ENCODE measurements at places on chromosomes 11 and 22.

- DNase-seq = no peak
Observed at GRCh38 chr22:43008509-43008908, 6.4 kb downstream of the PACSIN2 start.

- no peak for DNase-seq
Observed at GRCh38 chr22:43399980-43400358, 11.8 kb upstream of the MPPED1 start.

GRCh38 chr22:46894081-46894671, 131.7 kb downstream of the TBC1D22A start:
- no peak for DNase-seq

GRCh38 chr11:76910620-76911414, 50.1 kb downstream of the ACER3 start:
- no peak for DNase-seq

DNA sequence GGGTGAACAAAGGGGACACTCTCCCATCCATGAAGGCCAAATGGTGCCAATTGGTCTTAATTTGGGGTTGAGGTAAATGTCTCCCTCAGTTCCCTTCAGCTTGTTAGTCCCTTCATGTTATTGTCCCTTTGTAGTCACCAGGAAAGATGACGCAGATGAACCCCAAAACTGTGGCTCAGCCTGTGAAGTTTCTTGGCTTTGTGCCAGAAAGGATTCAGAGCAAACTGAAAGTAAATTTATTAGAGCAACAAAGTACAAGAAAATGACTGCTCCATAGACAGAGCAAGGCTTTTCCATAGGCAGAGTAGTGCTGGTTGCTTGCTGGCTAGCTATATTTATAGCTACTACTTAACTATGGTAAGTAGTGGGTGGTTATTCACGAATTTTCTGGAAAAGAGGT, 16.7 kb downstream of the OR4C3 start:
- no peak for DNase-seq

DNA sequence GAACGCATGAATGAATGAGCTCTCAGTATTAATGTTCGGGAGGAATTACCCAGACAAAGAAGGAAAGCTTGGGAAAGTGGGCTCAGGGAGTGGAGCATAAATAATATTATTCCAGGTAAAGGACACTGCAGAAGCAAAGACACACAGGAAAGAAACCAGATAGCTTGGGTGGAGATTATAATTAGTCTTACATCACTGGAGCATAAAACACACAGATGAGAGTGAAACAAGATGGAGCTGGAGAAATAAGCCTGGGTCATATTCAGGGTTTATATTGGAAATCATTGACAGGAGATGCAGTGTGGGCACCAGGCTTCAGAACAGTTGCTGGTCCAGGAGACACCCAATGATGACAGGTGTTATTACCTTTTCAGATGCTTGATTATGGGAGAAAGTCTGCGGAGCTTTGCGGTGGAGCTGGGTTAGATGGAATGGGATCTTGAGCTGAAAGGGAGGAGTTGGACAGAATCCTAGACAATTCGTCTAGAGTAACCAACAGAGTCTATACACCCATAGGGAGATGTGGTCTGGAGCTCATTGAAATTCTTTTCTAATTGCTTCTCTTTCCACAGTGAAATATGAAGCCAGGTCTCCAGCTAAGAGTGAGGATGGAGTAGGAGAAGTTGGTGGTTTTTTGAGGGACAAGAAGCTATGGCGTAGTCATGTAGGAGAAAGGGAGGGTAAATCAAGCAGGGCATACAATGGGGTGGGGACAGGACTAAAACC, 227.2 kb downstream of the FAM76B start:
- DNase-seq = no peak

DNA sequence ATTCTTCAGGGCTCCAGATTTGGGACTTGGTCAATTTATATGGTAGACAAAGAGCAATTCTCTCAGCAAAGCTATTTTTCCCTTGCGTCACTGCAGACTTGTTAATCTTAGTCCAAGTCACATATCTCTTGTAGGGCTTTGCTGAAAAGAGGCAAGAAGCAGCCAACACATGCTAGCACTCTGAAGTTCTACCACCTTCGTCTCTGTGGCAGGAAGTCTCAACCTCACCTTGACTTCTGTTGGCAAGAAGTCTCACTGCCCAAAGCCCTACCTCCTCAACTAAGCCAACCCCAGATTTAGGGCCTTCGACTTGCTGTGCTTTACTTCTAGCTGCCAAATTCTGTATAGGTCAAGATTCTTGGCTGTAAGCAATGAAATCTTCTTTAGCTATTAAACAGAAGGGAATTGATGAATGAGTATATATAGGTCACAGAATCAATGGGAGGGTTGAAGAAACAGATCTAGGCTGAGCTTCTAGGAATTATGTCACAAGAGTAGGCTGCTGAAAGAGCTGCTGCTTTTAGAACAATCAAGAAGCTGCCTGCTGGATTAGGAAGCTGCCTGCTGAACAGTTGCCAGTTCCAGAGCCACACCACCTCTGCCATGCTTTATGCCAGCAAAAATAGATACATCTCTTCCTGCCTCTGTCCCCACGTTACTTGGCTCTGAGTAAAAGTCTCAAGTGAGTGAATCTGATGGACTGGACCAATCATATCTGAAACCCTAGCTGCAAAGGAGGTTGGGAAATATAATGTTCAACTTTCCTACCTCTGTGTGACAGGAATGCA, 17.6 kb upstream of the NCR3LG1 start:
- DNase-seq = no peak

DNA sequence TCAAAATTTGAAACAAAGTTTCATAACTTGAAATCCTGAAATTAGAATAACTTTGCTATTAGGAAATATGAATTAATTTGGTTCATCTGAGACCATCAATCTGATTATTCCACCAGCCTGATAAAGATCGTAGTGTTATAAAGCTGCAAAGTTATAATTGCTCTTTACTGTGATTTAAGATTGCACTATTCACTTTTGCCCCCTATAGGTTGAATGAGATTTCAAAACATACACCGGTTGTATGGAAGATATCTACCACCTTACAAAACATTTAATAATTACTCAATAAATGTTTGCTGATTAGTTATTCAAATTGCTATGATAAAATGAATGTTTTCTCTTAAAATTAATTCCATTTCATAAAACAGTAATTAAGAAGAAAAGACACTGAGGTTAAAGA, 26.1 kb downstream of the APIP start:
- DNase-seq = no peak

DNA sequence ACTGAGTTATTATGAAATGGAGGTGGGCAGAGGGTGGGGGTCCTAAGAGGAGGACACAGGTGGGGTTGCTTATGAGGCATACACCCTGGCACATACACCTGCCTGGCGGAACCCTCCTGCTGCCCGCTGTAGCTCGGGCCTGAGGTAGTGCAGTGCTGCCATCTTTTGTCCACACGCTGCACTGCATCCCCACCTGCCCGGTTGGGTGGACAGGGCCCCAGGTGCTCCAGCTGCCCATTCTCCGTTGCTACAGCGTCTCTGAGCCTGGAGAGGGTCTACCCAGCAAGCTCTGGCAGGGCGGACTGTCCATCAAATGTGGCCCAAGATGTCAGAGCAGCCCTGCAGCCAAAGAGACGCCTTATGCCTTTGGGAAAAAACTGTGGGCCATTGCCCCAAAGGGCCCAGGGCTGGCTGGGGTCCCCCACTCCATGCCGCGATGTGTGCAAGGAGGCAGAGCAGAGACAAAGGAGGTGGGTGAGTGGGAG, 131.2 kb downstream of the BUD13 start:
- DNase-seq = no peak

DNA sequence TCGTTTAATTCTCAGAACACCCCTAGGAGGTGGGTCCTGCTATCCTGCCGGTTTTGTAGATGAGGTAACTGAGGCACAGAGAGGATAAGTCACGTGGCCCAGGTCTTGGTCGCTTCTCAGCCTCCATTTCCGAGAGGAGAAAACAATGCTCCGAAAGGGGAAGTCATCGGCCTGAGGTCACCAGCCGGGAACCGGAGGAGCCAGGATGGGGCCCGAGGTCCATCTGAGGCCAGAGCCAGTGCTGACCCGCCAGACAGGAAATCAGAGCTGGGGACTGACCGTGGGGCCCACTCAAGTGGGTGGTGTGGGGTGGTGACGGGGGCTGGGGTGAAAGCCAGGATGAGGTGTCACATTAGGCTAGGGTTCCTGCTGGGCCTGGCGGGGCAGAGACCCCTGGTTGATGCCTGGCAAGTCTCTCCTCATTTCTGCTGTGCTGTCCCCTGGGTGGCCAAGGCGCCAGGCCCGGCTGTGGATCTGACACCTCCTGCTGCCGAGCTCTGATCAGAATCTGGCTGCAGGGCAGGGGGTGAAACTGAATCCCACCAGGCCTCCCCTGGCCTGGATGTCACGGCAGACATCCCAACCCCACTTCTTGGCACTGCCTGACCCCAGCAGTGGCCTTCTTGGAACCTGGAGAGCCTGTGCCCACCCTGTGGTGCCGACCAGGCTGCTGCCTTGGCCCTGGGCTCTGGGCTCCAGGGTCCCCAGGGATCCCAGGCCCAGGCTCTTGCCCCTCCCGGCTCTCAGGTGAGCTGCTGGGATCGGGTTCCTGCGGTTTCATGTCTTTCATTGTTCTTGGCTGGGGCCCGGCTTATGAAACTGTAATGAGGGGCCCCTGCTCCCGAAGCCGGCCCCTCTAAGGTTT, 12.0 kb downstream of the TRIOBP start:
- DNase-seq = no peak

- DNase-seq = peak; percentile 64
Observed at GRCh38 chr22:39205344-39206021, 39.3 kb downstream of the PDGFB start.

- DNase-seq = no peak
Observed at GRCh38 chr11:74905326-74905725, 43.6 kb downstream of the XRRA1 start.

GRCh38 chr11:19553683-19554333, 158.8 kb upstream of the NAV2 start:
- DNase-seq = peak; percentile 54

DNA sequence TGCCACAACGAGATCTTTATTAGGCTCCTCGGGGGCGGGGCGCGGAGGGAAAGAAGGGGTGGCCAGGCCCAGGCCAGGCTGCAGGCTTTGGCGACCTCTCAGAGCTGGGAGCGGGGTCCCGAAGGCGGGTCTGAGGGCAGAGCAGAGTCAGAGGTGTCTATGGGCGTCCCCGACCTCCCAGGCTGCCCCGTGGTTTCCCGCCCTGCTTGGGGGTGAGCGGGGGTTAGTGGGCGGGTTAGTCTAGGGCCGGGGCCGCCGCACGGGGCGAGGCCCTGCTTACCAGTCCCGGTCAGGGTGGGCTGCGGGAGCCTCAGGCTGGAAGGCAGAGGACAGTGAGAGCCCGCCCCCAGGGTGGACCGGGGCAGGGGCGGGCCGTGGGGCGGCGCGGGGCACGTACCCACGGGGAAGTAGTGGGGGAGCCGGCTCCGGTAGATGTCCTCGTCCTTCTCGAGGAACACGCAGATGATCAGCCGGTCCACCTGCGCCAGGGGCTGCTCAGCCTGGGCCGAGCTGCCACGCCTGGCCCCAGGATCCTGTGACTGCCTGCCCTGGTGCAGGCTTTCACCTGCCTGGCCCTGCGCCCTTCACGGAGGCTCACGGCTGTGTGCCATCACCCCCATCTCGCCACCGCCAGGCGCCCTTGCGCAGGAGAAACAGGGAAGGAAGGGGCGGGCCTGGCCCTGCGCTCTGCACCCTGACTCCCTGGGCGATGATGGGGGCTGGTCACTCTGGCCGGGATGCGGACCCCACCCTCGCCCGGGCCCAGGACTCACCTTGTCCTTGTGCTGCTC, 12.5 kb downstream of the OTUB1 start:
- DNase-seq = no peak

DNA sequence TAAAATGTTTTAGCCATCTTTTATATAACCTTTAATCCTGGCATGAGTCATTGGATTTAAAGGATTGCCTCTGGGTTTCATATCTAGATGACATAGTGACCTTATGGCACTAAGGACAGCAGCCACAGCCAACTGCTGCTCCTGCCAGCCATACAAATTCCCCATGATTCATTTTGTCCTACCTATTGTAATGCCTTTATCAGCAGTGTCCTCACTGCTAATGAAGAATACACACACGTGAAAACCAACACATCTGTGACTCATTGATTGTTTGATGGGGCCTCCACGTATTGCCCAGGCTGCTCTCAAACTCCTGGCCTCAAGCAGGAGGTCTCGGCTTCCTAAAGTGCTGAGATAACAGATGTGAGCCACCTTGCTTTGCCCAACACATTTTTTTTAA, 1.8 kb downstream of the LDHAL6A start:
- no peak for DNase-seq

GRCh38 chr11:68942095-68942620, 38.5 kb downstream of the IGHMBP2 start:
- no peak for DNase-seq

DNA sequence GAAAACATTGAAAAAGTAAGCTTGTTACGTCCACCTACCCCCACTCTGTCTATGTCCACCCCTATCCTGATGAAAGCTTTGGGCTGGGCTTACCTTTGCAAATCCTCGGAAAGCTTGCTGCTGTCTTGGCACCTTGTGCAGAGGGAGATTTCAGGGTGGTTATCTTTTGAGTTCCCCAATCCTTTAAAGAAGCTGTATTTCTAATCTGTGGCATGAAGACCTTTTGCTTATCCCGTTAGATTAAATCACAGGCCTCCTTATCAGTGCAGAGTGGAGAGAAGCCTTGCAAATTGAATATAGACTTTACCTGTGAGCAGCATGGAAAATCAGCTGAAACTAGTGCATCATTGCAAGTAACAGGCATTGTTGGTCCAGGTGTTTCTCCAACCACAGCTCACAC, 580.6 kb upstream of the ANO5 start:
- no peak for DNase-seq

DNA sequence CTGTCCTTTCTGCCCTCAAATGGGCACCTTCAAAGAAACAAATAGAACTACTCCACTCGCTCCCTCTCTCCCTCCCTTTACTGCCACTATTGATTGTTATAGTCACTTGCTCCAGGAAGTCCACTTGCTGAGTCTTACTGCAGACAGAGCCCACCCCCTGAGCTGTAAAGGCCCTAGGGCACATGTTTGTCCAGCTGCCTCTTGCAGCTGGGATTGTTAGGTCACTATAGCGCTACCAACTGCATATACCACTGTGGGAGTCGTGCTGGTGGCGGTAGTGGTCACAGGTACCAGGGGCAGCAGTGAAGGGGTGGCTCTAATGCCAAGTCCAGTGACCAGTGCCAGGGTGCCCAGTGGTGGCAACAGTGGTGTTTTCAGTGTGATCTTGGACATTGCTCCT, 4.4 kb upstream of the SREBF2 start:
- DNase-seq = no peak

DNA sequence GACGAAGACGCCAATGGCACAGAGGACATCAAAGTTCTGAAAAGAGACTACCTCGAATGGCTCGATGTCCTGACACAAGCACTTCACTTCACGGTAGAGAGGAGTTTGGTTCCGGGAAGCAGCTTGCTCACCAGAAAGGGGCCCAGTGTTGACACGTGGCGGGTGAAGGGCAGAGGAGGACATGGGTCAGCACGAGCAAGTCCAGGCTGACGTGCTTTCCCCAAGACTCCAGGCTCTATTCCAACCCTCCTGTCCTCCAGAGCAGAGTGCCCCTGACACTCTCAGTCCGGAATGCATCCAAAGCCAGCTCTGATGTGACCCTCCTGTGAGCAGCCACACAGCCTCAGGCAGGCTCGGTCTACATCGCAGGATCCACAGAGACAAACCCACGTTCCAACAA, 77.5 kb upstream of the BID start:
- DNase-seq = no peak
